ENCODE measurements at places on chromosomes 7 and 10.

GRCh38 chr7:1236132-1236661 is 3.5 kb downstream of the UNCX start:
- DNase-seq: no peak

DNA sequence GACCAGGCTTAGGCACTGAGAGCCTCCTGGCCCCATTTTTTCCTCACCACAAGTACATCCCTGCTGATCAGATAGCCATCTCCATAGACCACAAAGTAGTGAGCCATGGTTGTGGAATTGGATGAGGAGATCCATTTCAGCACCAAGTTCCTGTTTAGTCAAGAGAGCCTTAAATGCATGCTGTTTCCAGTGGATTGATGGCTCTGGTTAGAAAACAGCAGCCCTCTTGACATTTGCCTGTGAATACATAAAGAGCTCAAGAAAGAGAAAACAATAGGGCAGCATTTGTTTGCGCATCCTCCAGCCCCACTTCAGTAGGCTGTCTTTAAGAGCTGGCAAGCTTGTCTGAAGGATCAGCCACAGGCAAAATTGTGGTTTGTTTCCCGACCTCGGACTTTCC is 251.2 kb downstream of the POU6F2 start:
- no peak for DNase-seq

- no peak for DNase-seq
These were observed 309.0 kb upstream of the HGF start for GRCh38 chr7:82078807-82079206.

- DNase-seq: no peak
These were observed 410.3 kb upstream of the SHH start for GRCh38 chr7:156222611-156223010.

GRCh38 chr7:66359656-66360211 is 154.6 kb downstream of the TPST1 start:
- DNase-seq: no peak

DNA sequence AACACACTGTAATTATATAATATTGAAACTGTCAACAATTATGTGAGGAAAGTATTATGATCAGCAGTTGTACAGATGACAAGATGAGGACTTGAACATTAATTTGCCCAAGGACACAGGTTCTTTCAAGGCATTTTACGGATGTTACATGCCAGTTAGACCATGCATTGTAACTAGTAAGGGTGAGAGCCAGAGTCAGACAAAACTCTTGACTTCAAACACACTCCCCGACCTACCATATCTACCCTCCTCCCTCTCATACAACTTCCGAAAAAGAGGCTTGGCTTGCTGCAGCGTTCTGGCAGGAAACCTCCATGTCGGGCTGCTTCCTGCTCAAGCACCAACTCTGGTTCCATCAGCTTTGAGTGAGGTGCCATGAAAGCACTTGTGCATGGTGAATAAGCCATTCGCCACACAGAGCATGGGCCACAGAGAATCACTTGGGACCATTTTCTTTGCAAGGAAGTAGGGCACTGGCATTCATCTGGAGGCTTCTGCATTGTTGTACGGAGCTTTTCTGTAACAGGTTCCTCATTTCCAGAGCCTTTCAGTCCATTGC is 53.2 kb downstream of the FOXI2 start:
- DNase-seq: no peak

DNA sequence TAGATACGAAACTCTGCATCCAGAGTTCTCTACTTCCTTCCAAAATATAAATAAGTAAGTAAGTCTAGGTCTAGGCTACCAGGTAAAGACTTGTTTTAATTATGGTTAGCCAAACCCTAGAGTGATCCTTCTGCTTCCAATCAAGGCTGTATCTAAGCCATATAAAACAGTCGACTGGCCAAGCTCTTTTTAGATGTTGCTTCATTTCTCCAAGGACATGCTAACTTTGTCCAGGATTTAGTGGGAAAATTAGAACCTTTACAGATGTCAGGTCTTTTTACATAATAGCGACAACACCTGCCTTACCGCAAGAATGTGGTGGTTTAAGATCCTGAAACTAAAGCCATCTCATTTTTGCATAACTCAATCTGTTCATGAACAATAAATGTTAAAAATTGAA is 156.8 kb downstream of the NXPH1 start:
- no peak for DNase-seq

- DNase-seq: no peak
These were observed 81.0 kb downstream of the CYP51A1 start for GRCh38 chr7:92053312-92053711.

DNA sequence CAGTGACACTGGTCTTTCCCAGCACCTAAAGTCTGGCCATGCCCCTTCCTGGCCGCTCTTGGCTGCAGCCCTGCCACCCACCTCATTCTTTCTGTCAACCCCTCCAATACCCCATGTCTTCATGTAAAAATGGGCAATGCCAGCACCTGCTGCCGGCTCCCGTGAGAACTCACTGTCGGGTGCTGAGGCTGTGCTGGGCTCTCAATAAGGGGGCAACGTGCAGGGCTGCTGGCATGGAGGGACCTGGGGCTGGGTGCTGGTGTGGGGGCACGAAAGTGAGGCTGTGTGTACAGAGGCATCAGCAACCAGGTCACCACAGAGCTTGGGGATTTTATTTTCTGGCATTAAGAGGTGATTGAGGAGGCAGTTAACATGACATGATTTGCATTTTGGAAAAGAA is 65.3 kb downstream of the ALOX5 start:
- DNase-seq: no peak

Measured in stimulated activated CD8-positive, alpha-beta memory T cell treated with anti-CD3 and anti-CD28 coated beads, Interleukin-15, amount 100 ng/mL, for 24 hours (primary cell).